ENCODE measurements at places on chromosomes 6 and 20.
A peak's percentile ranks its signal among the peaks of the same experiment; 100 is the strongest.

GRCh38 chr20:41669708-41670263, 51.6 kb upstream of the CHD6 start:
- no peak for DNase-seq

GRCh38 chr6:99330159-99330558, 19.3 kb downstream of the FAXC start:
- DNase-seq = peak; percentile 45

- DNase-seq = peak; percentile 30
Measured at GRCh38 chr6:137497721-137498463, 3.7 kb upstream of the OLIG3 start.

DNA sequence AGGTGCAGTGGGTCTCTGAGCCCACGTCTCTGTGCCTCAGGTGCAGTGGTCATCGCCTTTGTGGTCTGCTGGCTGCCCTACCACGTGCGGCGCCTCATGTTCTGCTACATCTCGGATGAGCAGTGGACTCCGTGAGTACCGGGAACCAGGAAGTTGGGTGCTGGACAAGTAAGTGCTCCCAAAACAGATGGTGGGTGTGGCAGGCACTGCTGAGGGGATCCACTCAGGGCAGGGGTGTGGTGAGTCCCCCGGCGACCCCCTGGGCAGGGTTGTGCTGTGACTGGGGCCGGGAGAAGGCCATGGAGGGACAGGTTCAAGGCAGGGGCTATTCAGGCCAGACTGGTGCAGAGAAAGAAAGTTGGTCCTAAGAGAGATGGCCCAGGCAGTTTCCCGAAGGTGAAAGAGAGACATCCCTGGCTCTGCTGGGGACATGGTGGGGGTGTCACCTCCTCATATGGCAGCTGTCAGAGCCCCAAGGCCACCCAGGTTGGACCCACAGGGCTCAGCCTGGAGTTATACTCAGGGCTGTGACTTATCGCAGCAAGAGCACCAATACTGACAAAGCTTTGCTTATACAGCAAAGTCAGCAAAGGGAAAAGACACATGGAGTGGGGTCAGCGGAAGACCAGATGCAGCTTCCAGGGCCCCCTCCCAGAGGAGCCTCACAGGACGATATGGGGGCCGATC, 37.9 kb upstream of the MRGBP start:
- no peak for DNase-seq

GRCh38 chr6:119129968-119130484, 51.6 kb upstream of the FAM184A start:
- DNase-seq = no peak

DNA sequence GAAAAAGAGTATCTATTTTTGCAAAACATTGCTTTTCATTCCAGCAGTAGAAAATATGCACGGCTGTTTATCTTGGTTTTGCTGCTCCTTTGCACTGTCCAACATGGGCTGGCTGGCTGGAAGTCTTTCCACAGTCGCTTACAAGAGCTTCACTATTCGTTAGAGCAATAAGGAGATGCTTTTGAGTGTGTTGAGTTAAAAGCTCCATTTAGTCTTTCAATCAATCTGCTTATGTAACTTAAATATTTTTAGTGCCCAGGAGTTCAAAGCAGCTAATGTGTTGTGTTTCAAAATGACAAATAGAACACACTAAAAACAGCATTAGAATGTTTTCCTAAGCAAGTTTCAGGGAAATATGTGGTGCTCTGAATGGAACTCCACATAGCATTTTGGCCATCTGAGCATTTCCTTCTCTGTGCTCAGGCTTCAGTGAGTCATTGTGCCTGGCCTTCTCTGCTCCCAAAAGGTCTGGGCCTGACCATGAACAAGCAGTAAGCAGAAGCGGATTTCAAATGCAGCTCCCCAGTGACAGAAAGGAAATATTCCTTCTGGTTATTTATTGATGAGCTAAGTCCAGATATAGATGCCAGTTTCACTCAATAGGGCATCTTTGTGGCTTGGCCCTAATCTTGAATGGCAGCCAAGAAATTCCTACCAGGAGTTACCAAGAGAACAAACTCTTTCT, 580.3 kb downstream of the TENT5A start:
- no peak for DNase-seq

DNA sequence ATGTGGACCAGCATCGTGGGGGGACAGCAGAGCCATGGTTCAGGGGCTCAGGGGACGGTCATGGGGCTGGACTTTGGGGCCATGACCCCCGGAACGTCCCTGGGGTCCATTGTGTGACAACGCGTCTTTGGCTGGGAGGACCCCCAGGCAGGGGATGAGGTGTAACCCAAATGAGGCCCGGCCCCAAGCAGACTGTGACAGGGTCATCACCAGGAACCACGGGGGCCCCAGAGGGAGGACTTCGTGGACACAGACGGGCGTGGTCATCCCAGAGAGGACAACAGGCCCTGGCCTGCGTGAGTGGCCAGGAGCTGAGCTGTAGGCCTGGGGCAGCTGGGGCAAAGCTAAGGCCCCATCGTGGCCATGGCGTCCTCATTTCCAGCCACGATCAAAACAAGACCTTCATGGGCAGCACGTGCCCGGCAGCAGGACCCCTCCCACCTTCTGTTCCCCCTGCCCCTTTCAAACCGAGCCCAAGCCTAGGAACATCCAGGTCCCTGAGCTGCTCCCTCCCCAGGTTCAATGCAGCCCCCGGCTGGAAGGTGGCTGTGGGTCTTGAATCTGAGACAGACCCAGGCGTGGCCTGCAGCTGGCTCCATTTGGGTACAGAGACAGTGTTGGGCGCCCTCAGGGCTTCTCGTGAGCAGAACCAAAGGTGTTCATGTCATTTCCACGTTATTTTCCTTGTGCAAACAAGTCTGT, 187.8 kb downstream of the TAF4 start:
- no peak for DNase-seq

DNA sequence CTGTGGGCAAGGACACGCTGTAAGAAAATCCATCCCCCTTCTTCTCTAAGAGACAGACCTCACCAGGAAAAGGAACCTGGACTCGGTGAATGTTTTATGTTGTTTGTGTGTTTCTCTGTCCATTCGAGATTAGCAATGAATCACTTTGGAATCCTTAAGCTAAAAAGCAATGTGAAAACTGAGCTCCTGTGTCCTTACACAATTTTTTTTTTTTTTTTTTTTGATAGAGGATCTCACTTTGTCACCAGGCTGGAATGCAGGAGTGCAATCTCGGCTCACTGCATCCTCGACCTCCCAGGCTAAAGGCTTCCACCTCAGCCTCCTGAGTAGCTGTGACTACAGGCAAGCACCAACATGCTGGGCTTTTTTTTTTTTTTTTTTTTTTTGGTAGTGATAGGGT, 32.1 kb downstream of the BFSP1 start:
- no peak for DNase-seq

GRCh38 chr20:49914310-49915117, 815 bp downstream of the SPATA2 start:
- DNase-seq = no peak

DNA sequence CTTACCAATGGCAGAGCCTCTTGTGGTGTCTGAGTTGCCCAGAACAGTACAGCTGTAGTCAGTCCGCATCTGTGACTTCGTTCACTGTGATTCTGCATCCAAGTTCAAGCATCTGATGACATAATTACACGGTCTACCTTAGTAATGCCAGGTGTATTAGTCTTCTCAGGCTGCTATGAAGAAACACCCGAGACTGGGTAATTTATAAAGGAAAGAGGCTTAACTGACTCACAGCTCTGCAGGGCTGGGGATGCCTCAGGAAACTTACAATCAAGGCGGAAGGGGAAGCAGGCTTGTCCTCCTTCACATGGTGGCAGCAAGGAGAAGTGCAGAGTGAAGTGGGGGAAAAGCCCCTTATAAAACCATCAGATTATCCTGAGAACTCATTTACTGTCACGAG, 163.9 kb upstream of the SULF2 start:
- DNase-seq = no peak

DNA sequence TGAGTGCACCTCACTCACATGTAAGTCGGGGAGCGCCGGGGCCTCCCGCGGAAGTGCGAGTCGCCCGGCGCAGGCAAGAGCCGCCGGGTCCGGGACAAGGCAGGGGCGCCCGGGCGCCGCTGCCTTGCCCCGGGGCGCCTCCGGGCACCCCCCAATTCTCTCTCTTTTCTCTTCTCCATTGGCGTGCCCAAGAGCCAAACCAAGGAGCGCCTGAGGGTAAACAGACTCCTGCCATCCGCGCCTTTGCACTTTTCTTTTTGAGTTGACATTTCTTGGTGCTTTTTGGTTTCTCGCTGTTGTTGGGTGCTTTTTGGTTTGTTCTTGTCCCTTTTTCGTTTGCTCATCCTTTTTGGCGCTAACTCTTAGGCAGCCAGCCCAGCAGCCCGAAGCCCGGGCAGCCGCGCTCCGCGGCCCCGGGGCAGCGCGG, 36.8 kb downstream of the GNAS start:
- DNase-seq = no peak

DNA sequence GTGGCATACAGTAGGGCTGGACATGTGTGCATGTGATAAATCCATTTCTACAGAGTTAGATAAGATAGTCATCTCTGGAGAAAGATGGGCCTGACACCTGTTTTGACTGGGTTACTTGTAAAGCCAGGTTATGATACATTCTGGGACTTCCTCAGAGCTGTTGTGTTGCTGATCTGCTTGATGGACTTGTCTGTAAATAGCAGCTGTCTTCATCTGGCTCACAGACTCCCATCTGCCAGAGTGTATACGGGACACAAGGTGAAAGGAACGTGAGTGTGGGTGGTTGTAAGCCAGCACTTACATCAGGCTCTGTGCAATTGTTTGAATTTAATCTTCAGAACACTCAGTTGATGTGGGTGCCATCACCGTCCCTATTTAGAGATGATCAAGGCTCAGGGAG, 49.8 kb downstream of the ZDHHC14 start:
- no peak for DNase-seq

GRCh38 chr20:37273988-37274387, 12.4 kb upstream of the GHRH start:
- no peak for DNase-seq

DNA sequence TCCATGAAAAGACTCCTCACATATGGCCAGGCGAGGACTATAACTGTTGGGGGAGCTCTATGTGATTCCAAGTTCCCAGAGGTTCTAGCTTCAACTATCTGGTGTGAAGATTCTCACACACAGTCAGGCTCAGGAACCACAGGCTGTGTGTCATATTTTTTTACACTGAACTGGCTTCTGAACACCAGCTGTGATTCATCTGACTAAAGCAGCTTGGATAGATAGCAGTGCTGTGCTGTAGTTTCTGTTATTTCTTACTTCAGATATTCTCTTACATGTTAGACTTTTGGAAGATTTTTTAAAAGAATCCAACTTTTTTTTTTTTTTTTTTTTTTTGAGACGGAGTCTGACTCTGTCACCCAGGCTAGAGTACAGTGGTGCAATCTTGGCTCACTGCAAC, 140.7 kb upstream of the MCHR2 start:
- DNase-seq = no peak

GRCh38 chr20:22604815-22605214, 20.4 kb upstream of the FOXA2 start:
- DNase-seq = no peak

- peak; percentile 42 for DNase-seq
Measured at GRCh38 chr20:53623454-53624211, 30.0 kb upstream of the ZNF217 start.

DNA sequence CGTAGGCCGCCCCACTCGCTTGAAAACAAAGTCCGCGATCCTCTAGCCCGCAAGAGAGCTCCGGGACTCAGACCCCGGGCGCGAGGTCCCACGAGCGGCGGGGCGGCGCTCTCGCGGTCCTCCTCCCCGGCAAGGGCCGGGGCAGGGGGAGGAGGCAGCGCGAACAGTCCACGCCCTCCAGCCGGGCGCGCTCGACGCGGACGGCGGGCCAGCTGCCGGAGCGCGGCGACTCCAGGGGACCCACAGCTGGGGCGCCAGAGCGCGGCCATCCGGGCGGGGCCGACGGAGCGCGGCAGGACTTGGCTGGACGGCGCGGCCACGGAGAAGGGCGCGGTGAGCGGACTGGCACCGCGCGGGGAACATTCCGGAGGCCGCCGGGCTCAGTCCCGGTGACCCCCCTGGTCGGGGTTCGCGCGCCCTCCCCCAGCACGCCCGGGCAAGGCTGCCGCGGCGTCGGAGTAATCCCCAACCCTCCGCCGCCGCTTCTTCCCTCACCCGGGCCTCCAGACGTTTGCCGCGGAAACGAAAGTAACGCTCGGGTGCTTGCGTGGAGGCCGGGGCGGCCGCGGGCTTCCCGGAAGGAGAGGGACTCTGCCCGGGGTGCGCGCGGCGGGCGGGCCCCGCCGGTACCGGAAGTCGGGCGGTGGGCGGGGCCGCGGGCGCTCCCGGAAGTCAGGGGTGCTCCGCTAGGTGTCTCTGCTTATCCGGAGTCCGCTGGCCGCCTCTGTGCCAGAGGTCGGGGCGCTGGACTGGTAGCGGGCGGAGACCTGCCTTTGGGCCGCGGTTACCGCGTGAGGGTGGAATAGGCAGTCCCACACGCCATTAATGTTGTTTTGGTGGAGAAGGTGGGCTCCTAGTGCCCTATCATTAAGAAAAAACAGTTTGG, at the start of gene RIPK1:
RIPK1 (plus strand) TSS at position 166 of the 886 bp plus-strand sequence. CDS start 8,330 bp downstream, outside the sequence.
- DNase-seq = peak; percentile 96

GRCh38 chr6:50717734-50718457, 4.6 kb downstream of the TFAP2D start:
- DNase-seq = no peak

DNA sequence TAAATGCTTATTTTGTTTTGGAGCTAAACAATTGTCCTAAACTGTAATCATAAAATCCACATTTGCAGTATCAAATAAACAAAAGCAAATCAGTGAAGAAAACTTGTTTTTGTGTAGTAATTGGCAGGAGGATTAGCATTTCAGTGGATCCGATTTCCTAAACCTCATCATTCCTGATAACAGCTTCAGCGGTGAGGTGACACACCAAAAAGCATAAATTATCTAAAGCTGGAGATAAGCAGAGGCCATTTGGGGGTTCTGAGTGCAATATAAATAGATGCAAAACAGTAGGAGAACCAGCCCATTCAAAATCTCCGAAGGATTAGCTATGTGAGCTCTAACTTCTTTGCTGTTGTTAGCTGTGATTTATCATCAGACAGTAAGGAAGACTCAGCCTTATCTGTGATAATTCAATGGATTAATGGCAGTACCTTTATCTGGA, 235.8 kb downstream of the EPHA7 start:
- DNase-seq = no peak

GRCh38 chr6:25490018-25490801, 161.8 kb upstream of the SCGN start:
- peak; percentile 64 for DNase-seq

- no peak for DNase-seq
Measured at GRCh38 chr20:36010825-36011224, 42.4 kb downstream of the CNBD2 start.

- no peak for DNase-seq
Measured at GRCh38 chr6:37741757-37742400, 44.2 kb upstream of the MDGA1 start.

DNA sequence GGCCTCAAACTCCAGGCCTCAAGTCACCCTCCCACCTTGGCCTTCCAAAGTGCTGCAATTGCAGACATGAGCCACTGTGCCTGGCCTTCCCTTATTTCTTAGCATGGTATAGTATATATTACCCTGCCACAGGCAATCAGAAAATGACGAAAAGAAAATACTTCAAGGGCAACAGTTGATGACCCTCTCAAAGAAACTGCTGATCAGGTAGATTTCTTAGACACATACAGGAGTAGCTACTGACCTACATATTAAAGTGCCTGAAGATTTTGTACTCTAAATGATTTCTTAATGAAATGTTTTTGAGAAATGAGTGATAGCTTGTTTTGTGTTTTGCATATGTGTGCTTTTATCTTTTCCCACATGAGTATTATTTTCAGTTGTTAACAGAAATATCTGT, 4.6 kb downstream of the SLC35F1 start:
- no peak for DNase-seq

GRCh38 chr6:74249658-74250057, 553.7 kb downstream of the CD109 start:
- no peak for DNase-seq

GRCh38 chr20:50274570-50275430, 84.2 kb downstream of the CEBPB start:
- no peak for DNase-seq

- no peak for DNase-seq
Measured at GRCh38 chr6:121652726-121653623, 217.5 kb downstream of the GJA1 start.

Data from stimulated activated CD4-positive, alpha-beta T cell treated with anti-CD3 and anti-CD28 coated beads, Interleukin-4, amount 100 ng/mL, for 1 hour (primary cell).